ENCODE measurements at places on chromosomes 2 and 18. TPM values are rescaled to one million over a fixed set of nuclear protein-coding genes. Genes with fewer than 3 reads are reported as not detected.

GRCh38 chr18:56199580-56200330 lies 438.6 kb downstream of the TXNL1 start:
- DNase-seq, result no peak

DNA sequence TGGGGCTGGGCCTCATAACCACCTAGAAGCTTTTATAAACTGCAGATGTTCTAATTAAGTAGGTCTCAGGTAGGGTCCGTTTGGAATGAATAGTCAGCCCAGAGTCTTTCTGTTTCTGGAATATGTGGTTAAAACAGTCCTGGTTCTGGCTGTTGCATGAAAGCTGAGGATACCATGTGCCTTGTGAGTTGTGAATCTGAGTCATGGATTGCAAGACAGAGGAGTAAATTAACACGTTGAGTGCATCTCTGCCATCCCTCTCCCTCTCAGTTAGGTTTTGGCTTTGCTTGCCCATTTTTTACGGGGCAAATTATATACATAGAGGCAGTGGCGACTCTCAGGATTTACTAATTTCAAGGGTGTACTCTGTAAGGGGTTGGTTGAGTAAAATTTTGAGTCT lies 59.1 kb downstream of the NCK2 start:
- no peak for DNase-seq

GRCh38 chr18:77058290-77058835 lies 74.2 kb downstream of the MBP start:
- peak; percentile 67 for DNase-seq

Gene LINC00305
- total RNA-seq, result not detected

Measured in psoas muscle (tissue), 8 donors.